ENCODE measurements at places on chromosomes 2 and 18. TPM values are rescaled to one million over a fixed set of nuclear protein-coding genes. Genes with fewer than 3 reads are reported as not detected.

Gene EML4
- total RNA-seq: 80.0 TPM

DNA sequence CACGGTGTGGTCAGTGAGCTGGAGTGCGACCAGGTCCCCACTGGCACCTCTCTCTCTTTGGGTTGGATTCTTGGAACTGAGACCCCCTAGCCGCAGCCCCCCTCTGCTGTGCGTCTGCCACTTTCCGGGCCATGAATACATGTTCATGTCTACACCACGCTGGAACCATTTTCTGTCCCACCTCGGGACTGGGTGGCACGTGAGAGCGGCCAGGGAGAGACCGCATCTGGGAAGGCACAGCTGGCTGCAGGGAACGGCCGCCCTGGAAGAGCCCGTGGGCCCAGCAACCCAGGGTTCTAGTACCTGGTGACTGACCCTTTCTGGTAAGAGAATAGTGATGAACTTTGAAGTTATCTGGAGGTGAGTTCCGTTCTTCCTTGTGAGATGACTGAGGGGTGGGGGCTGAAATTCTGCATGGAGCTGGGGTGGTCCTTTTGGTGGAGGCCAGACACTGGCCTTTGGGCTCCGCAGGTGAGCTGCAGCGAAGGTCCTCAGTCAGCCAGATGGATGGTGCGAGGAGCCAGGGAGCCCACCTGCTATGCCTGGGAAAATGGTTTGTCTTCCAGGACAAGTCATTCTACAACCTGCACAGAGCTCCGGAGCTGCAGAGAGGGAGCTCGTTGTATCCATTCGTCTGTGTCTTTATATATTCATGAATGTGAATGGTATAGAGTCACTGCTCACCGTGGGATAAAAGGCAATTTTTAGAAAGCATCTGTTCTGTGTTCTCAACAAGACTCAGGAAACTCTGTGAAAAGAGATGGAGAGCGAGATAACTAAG, 223.5 kb downstream of the NDUFA10 start:
- DNase-seq: no peak

DNA sequence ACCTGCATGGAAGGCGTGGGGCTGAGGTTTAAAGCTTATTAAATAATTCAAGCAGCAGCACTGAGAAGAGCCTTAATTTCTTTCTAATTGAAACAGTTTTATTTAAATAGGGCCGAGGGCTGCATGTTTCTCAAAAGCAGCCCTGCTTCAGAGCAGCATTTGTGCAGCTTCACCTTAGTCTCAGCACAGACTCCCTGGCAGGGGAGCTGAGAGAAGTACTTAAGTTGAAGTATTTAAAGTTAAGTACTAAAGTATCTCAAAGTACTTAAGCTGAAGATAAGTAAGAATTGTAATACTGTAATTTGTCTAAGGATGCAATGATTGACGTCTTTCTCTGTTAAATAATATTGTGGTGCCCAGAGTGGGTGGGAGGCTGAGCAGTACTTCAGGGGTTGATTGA, 31.4 kb downstream of the IMPA2 start:
- no peak for DNase-seq

DNA sequence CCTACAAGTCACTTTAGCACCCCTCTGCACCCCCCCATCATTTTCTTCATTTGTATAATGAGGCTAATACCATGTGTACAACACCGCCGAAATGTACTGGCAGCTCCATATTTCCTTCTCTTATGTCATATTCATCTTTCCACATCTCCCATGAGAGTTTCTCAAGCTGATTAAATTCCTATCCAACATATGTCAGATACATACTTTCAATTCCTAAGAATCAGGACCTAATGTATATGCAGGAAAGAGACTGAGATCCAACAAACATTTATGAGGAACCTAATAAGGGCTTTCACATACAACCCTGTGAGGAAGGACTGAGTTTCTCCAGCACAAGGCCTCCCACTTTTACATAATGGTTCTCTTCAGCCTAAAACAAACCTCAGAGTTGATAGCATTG, 41.9 kb downstream of the PRKD3 start:
- DNase-seq: no peak

Gene KIAA2012
- 0.05 TPM for total RNA-seq

Gene SERPINB5
- 13.4 TPM for total RNA-seq

Gene TCF7L1
- total RNA-seq: not detected

GRCh38 chr2:200065477-200065876, 110.1 kb downstream of the MAIP1 start:
- no peak for DNase-seq

DNA sequence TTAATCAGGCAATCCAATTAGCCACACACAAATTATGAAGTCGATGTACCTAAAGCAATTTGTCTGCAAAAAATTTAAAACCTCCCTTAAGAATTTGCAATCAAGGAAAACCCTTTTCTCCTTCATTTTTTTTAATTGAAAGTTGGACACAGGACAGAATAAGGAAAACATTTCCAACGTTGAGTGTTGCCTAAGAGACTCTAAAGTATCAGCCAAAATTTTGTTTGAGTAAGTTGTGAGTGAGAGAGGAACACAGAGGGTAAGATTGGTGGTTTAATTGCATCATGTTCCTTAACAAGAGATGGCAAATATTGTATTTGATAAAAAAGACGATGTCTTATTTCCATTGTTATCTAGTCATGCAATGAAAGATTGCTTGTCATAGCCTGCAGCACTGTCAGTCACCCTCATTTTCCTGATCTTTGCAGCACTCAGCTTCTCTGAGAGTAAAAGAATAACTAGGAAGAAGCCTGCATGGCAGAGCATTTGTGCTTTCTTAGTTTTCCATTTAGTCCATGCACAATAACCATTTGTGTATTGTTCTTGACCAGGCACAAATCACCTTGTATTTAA, 115.5 kb downstream of the ICOS start:
- no peak for DNase-seq

All from HT-29 (cell line).